ENCODE measurements at places on chromosomes 4 and X.

DNA sequence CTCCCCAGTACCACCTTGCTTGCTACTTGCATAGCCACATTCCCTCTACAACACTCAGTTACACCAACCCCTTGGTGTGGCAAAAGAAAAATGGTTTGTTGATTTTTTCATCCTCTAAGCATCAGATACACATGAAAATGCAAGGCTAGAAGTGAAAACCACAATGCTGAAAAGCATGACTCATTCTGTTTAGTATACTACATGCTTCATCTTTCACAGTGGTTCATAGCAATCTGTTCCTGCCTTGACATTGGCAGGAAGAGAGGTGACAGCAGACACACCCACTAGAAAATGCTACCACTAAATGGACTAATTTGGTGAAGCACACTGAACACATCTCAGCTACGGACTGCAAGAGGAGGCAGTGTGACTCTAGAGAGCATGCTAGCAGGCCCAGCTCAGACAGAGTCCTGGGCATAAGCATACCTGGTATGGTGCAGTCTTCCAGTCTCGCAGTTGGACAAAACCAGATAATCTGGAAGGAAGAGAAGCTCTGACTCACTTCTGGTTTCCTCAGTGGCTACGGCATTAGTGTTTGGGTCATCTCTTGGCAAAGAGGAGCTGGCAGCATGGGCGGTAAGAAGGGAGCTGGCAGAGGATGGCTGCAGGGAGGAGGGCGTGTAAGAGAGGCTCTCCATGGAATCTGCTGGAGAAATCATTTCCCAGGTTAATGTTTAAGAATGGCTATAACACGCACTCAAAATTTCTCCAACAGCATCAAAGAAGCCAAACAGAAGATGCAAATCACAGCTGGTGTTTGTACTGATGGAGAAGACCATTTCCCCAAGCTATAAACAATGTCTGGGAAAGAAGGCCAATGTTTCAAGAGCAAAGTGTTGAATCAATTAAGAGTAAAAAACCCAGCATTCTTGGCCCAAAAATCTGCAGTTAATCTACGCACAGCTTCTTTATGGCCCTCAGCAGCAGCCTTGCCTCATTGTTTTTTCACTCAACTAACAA, 37.8 kb downstream of the GAB3 start:
- no peak for DNase-seq

DNA sequence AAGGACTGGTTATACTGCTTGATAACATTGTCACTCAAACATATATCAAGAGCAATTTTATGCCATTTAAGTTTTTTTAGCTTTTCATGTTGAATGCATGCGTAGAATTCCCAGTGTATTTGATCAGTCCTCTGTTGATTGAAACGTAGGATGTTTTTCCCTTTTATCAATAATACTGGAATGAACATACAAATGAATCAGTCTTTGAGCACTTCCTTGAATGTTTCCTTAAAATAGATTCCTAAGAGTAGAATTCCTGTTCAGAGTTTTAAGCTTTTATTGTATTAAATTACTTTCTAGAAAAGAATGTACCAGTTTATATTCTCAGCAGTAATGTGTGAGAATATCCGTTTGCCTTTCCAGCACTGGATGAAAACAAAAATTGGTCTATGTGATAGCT, 37.8 kb downstream of the ADD1 start:
- no peak for DNase-seq

- DNase-seq, result no peak
These were observed 17.6 kb downstream of the ARMCX2 start for GRCh38 chrX:101642093-101642492.

- DNase-seq, result no peak
These were observed 86.0 kb upstream of the NMU start for GRCh38 chr4:55722132-55722531.

DNA sequence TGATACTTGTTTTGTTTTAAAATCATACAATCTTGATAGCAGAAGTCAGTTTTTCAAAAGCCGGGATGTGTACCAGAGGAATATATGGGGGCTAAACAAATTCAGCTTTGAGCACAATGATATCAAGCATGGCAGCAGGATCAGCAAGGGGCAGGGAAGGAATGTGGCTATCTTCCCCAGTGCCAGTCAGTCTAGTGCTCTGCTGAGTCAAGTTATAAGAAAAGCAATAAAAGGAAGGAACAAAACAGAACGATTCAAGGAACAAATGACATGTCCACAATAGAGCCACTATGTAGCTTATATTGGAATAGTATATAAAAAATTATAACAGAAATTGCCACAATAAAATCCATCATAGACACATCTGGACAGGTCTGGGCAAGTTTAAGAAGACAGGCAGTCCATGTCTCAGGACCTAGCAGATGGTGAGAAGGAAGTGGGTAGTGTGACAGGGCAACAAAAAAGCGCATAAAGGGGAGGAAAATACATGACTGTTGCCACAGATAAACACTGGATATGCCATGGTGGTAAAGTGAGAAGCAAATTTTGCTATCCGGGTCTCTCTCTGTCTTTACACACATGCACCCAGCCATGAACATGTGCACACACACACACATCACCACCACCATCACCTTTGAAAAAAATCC, 518.2 kb upstream of the HTR2C start:
- DNase-seq, result no peak

GRCh38 chrX:48935301-48935670, 16.5 kb upstream of the PIM2 start:
- no peak for DNase-seq

DNA sequence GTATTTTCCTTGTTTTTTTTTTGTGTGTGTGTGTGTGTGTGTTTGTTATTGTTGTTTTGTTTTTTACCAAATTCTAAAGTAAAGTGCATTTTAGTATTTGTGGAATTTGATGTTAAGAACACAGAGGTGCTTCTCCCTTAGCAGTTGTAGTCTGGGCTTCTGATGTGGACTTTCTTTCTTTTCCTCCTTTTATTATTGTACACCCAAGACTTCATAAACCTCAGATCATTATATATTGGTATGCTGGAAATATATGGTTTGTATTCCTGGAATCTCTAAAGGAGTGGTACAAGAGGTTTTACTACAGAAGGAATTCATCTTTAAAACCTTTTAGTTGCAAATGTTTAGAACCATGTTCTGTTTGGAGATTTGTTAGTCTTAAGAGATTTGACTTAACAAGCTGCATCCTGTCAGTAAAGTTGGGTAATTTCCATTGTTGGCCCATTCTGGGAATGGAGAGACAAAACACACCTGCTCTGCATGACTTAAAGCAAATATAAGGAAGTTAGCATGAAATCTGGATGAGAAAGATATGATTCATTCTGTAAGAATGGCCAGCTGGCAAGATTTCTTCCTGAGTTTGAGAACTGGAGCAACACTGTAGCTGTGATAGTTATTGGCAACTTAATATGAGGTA, 64.0 kb downstream of the SMAD1 start:
- no peak for DNase-seq

DNA sequence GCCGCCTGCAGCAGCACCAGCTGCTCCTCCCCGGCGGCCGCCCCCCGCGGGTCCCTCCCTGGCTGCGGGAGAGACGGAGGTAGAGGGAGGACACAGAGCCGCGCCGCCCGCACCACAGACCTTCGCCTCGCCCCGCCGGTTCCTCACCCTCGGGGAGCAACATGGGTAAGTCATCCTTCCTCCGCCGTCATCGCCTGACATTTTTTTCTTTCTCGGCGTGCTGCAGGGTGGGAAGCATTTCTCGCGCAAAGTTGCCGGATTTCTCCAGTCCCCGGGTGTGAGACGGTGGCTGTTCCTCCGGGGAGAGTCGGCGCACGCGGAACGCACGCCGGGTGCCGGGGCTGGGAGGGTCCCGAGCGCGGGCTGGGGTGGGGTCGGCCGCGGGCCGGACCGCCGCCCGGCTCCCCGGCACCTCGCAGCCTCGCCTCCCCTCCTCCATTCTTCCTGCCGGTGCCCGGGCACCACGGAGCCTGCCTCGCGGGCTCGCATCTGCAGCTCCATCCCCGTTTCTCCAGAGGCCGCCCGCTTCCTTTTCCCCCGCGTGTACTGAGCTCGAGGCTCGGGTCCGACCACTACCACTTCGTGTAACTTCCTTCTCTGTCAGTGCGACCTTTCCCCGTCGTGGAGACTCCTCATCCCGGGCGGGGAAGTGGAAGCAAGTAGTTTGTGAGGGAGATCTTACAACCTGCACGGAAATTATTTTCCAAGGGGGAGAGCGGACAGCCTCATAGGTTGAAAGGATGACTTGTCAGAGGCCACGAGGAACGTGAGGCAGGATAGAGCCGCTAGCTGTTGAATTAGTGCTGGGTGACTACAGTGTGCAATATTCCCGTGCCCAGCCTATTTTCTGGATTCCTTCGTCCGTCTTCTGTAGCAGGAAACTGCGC, 464 bp downstream of the RAP1GDS1 start:
- DNase-seq, result peak; percentile 45

DNA sequence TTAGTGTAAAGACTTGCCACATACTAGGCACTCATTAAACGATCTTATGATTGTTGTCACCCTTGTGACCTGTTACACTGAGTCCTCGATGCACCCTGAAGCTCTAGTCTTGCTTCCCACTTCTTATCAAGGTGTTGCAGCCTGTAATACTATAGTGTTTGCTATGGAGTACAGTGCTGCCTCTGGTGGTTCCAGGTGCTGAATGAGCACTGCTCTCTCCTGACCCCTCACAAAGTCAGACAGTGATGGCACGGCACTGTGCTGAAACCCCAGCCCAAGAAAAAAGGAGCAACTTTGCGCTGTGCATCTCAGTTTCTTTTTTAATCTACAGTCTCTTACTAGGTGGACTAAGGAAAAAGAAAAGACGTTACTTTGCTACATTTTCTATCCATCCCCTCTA, 106.3 kb downstream of the GC start:
- DNase-seq, result no peak

GRCh38 chrX:35458142-35458541, 340.0 kb upstream of the MAGEB16 start:
- DNase-seq, result no peak

DNA sequence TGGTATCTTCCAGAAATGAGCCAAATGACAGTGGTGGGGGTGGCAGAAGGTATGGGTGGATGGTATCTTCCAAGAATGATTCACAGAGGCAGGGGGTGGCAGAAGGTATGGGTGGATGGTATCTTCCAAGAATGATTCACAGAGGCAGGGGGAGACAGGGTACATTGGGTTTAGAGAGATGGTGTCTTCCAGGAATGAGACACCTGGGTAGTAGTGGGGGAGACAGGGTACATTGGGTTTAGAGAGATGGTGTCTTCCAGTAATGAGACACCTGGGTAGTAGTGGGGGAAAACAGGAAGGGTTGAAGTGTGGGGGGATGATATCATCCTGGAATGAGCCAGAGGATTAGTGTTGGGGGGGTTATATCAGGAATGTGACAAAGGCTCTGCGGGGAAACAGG, 62.0 kb downstream of the MAOA start:
- no peak for DNase-seq

- peak; percentile 66 for DNase-seq
These were observed 18.2 kb downstream of the PTTG2 start for GRCh38 chr4:37978248-37978924.

GRCh38 chrX:108064613-108065012, 19.7 kb downstream of the VSIG1 start:
- no peak for DNase-seq

- DNase-seq, result no peak
These were observed 89.7 kb downstream of the MID1IP1 start for GRCh38 chrX:38890963-38891362.

- no peak for DNase-seq
These were observed 1.9 kb downstream of the SMAD1 start for GRCh38 chr4:145483514-145483913.

- DNase-seq, result no peak
These were observed 113.0 kb upstream of the TLR3 start for GRCh38 chr4:185955826-185956543.

- peak; percentile 83 for DNase-seq
These were observed 20.2 kb upstream of the CHRNA9 start for GRCh38 chr4:40314951-40315350.

GRCh38 chr4:184274286-184274951, 56.7 kb upstream of the ENPP6 start:
- DNase-seq, result no peak

DNA sequence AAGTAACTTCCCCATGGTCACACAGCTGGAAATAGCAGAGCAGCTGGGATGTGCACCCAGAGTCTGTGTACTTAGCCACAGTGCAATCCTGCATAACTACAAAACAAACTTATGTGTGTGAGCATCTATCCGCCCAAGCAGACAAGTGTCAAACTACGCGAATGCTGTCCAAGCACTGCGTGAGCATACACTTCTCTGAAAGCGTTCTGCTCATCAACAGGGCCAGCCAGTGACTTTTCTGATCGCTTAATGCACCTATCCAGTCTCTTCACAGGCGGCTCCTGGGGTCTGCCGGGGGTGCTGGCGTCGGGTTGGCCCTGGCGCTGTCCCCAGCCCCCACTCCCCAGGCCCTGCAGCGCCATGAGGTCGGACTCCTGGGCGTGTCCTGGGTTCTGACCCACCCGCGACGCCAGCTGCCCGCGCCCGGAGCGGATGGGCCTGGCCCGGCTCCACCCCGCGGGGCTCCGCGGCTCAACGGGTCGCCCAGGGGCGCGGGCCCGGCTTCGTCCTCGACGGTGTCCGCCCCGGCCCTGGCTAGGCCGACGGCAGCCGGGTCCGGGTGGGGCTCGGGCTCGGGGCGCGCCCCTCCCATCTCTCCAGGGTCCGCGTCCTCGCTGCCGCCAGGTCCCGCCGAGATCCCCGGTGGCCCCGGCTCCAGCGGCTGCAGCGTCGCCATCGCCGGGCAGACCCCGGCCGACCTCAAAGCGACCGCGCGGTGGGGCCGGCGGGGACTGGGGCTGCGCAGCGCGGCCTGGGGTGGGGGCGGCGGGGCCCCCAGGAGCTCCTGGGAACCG, 1.3 kb upstream of the ZNF141 start:
- DNase-seq, result no peak

GRCh38 chr4:2101346-2102044, 42.4 kb downstream of the NAT8L start:
- no peak for DNase-seq

- no peak for DNase-seq
These were observed 49.5 kb downstream of the ATXN3L start for GRCh38 chrX:13270360-13270759.

All from HL-60 (cell line).